ENCODE measurements at places on chromosomes 16 and 17. TPM values are rescaled to one million over a fixed set of nuclear protein-coding genes. Genes with fewer than 3 reads are reported as not detected.

The KRTAP3-1 gene
- total RNA-seq, result not detected

The LRRC37A gene
- total RNA-seq, result 2.6 TPM

The RBFOX1 gene
- total RNA-seq, result 26.1 TPM

The RNF222 gene
- total RNA-seq, result not detected

The NEURL4 gene
- 19.8 TPM for total RNA-seq

The HP gene
- 11.5 TPM for total RNA-seq

The CRYBA1 gene
- total RNA-seq, result not detected

The UNC13D gene
- 1.6 TPM for total RNA-seq

The OTOA gene
- under 0.01 TPM for total RNA-seq

The FAM171A2 gene
- 38.6 TPM for total RNA-seq

The FBXW10B gene
- 0.52 TPM for total RNA-seq

The NKD1 gene
- total RNA-seq, result 2.1 TPM

The ITGAD gene
- total RNA-seq, result under 0.01 TPM

The SDK2 gene
- total RNA-seq, result 11.0 TPM

The PPP1R27 gene
- total RNA-seq, result 35.0 TPM

The HSD17B1 gene
- 1.6 TPM for total RNA-seq

The RTN4RL1 gene
- 1.0 TPM for total RNA-seq

The CRHR1 gene
- total RNA-seq, result 0.52 TPM

The ADAP2 gene
- 9.4 TPM for total RNA-seq

The SLC38A8 gene
- not detected for total RNA-seq

The TMC8 gene
- 7.8 TPM for total RNA-seq

The CIITA gene
- total RNA-seq, result 1.0 TPM

The DOC2B gene
- 2.1 TPM for total RNA-seq

The KRTAP4-9 gene
- total RNA-seq, result not detected

The LPO gene
- not detected for total RNA-seq

The ZNF597 gene
- total RNA-seq, result 2.1 TPM

Data from skeletal muscle tissue (tissue), 5 donors.